ENCODE measurements at places on chromosomes 7 and 10.

- DNase-seq, result no peak
These were observed 971 bp downstream of the PRKG1 start for GRCh38 chr10:51075043-51075872.

- DNase-seq, result no peak
These were observed 3.1 kb upstream of the GOT1 start for GRCh38 chr10:99433378-99434020.

- DNase-seq, result no peak
These were observed 540.5 kb upstream of the FZD8 start for GRCh38 chr10:36182606-36183005.

DNA sequence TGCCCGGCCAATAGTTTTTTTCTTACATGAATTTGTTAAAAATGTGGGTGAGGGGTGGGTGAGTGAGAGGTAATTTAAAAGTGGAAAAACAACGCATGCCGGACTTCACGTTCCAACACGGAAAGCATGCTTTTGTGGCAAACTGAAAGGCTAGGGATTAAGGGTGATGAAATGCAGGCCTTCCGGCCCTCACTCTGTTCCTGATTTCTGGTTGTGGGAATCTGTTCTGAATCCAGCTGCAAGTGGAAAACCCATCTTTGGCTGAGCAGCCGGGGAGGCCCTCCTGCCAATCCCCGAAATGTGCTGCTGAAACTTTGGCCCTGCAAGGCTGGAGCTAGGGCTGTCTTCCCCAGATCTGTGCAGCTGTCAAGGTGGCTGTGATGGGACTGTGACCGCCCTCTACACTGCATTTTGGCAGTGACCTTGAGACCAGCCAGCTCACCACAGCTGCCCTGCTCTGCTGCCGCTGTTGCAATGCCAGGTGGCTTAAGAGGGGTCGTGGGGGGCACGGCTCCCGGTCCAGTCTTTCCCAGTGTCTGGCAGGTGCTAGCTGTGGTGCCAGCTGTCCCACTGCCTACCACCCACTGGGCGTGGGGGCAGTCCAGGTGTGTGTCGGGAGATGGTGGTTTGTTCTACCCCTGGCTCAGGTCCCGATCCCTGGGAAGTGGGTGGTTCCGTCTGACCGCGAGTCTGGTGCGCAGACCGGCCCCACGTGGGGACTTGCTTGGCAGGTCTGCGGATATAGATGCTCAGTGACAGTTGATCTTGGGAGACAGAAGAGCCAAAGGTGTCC, 39.0 kb downstream of the TET1 start:
- DNase-seq, result peak; percentile 11

- DNase-seq, result no peak
These were observed 45.0 kb downstream of the CDK1 start for GRCh38 chr10:60823324-60823723.

- no peak for DNase-seq
These were observed 249.6 kb upstream of the VWC2 start for GRCh38 chr7:49523870-49524269.

DNA sequence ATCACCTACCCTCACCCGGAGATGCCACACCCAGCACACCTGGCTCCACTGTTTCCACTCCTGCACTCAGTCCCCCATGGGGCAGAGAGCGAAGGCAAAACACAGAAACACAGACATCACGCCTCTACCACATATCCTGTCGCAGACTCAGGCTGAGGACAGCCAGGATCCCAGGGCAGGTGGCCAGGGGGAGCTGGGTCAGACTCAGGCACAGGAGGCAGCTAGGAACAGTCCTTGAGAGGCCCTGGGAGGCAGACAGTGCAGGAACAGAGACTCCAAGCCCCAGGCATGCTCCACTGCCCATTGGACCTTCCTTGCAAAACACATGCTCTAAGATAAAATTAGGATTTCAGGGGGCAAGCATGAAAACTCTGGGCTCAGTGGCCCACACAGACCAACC, 154.4 kb upstream of the C7orf33 start:
- DNase-seq, result no peak

GRCh38 chr7:31028006-31028405, 24.1 kb upstream of the ADCYAP1R1 start:
- no peak for DNase-seq

- DNase-seq, result no peak
These were observed 25.2 kb upstream of the LSM8 start for GRCh38 chr7:118158766-118159165.

- no peak for DNase-seq
These were observed 840.3 kb downstream of the CNTNAP2 start for GRCh38 chr7:146956853-146957252.

DNA sequence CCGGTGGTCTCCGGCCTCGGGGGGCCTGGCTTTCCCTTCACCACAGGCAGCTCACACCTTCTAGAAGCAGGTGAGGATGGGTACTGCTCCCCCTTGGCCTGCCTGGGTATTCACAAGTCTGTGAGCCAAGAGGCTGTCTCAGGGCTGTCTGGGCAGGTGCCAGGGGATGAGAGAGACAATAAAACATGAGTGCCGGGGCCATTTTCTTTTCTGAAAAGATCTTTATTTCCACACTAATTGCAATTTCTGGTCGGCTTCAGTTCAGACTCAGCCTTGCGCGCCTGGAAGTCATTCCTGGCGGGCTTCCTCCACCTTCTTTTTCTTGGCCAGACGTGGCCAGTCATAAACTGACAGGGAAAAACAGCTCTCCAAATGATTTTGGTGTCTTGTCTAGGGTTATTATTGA, 171.2 kb downstream of the ARHGAP12 start:
- no peak for DNase-seq

GRCh38 chr10:992871-993270, 4.6 kb downstream of the GTPBP4 start:
- DNase-seq, result no peak

GRCh38 chr7:41685684-41686083, 17.2 kb downstream of the INHBA start:
- no peak for DNase-seq

DNA sequence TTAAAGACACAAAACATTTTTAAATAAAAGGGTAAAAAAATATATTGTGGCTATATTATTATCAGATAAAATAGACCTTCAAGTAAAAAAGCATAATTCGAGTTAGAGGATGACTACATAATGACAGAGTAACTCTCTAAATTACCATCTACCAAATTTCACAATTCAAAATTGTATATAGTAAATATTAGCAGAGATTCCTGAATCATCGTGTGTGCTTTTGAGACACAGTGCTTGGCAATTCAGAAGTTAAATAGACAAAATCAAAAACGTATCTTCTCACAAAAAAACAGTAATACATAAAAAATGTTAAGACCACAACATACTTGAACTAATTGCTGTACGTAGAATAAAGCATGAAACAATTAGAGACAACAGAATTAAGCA, 110.4 kb downstream of the AHR start:
- DNase-seq, result no peak

DNA sequence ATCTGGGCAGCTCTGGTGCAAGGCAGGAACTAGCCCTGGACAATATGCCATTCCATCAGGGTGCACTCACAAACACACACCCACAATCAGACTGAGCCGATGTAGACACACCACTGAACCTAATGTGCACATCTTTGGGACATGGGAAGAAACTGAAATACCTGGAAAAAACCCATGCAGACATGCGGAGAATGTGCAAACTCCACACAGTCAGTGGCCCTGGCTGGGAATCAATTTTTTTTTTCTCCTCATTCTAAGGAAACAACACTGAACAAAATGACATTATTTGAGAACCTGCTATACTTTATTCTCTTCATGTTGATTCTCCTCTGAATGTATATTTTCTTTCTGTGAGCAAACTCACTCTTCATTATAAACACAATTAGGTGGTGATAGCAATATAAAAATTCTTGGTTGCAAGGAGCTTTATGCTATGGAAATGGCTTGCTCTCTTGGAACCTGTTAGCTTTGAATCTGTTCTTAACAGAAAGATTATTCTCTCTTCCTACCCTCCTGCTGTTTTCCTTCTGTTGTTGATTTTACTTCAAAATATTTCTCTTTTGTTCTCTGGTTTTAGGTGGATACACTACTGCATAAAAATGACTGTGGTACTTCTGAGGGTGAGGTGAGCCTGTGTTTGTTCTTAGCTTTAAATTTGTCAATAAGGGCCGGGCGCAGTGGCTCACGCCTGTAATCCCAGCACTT, 33.0 kb upstream of the MICU1 start:
- DNase-seq, result no peak

- no peak for DNase-seq
These were observed 98.4 kb downstream of the GNAT3 start for GRCh38 chr7:80413383-80413945.

DNA sequence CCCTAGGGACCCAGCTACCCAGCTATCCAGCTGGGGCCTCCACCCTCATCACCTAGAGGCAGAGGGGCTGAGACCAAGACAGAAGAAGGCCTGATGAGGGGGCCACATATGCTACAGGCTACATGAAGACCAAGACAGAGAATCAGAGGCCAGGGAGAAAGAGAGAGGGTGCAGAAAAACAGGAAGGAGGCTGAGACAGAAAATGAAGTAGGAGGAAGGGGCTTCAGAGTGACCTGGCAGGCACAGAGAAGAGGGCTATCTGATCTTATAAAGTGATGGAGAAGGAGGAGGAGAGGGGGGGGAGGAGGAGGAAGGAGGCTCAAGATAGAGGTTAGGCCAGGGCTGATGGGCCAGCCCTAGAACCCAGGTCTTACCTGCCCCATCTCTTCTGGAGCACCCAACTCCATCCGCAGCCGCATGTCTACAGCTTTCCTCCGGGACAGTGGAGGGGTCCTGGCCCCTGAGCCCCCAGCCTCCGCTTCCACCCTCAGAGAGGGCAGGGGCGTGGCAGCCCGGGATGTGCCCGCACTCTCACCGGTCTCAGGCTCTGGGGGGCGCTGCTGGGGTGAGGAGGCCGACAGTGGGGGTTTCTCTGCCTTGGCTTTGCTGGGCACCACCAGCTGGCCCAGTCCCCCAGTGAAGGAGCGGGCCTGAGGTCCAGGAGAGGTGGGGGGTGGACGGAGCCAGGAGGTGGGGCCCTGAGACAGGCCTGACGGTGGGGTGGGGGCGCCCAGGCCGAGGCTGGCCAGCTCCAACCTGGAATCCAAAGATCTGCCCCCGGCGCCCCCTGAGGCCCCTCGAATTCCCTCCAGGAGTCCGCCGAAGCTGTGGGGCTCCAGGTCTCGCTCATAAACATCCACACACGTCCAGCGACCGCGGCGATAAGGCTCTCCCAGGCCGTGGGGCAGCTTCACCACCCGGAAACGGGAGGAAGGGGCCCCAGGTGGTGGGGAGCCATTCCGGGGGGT, 1.8 kb downstream of the TSC22D4 start:
- DNase-seq, result no peak

DNA sequence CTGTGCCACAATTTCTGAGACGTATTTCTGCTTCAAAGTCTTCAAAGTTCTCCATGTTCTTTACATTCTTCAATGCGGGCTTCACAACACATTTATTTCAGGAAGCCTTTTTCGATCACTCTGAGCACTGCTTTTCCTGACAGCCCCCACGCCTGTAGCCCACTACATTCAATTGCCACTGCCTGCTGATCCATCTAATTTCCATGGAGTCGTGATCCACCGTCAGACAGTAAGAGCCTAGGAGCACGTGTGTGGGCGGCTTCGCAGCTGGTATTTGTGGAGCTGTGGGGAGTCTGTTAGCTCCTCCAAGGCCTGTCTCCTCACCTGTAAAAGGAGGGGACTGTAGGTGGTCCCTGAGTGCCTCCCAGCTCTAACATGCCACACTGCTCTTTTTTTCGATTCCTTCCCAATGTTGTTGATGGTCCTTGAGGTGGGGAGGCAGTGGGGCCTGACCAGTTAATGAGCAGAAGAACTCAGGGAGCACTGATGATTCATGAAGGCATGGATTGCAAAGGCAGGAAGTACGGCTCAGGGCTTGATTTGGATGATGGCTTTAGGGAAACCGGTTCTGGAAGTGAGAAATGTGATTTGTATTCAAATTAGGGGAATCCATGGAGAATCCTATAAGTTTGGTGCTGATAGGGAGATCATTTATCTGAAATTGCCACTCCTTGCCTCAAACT, 401.1 kb upstream of the PODXL start:
- DNase-seq, result no peak

GRCh38 chr10:62092301-62093030, 176.2 kb downstream of the RTKN2 start:
- DNase-seq, result no peak

- DNase-seq, result no peak
These were observed 6.9 kb downstream of the WEE2 start for GRCh38 chr7:141715018-141715417.

- DNase-seq, result no peak
These were observed 228.1 kb downstream of the KIF20B start for GRCh38 chr10:89929282-89930026.

DNA sequence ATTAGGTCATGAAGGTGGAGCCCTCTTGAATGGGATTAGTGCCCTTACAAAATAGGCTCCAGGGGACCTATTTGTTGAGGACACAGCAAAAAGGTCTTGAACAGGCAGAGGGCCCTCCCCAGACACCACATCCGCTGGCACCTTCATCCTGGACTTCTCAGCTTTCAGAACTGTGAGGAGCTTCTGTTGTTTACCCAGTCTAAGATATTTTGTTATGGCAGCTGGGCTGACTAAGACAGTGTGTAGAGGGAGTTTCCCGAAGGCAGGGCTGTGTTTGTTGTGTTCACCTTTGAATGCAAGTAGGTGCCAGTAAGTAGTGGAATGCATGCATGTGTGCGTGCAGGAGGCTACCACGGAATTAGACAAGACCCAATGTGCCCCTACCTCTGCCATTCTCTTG, 106.7 kb downstream of the PTPRE start:
- DNase-seq, result no peak

DNA sequence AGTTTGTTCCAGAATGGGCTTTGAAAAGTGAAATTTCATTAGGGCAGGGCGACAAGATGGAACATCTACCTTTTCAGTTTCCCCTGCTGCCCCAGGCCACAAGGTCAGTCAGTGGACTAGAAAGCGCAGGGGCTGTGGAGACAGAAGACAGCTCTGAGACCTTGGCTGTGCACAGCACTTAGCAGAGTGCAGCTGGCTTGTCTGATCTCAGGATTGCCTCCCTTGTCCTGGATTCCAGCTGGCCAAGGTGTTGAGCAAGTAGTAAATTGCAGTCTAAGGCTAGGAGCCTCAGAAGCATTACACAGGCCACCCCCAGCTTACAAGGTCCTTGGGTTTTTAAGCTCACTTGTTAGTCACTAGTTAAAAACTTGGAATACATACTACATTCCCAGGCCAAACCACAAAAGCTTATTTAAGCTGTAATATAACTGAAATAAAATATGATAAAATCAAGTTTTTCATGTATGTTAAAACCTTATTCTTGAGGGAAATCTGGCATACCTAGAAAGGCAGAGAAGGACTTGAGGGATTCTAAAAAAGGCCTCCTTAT, 67.3 kb upstream of the NPY start:
- no peak for DNase-seq

- no peak for DNase-seq
These were observed 13.5 kb downstream of the HERPUD2 start for GRCh38 chr7:35681231-35682029.

DNA sequence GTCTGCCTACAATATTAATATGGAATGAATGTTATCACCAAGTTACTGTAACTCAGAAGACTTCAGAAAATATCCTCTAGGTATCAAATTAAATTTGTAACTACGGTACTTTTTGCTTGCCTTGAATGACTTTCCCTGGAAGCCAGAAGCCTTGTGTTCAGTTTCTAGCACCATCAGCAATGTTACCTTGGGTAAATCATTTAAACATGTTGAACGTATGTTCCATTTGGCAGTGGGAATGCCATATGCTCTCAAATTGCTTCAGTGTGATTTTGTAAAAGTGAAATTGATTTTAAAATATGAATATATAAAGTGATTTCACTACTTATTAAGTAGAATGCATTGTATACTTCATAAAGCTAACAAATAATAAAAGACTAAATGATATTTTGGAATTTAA, 11.2 kb downstream of the RPA3 start:
- no peak for DNase-seq

GRCh38 chr10:25014579-25014978, 1.4 kb downstream of the ENKUR start:
- no peak for DNase-seq
